ENCODE measurements at places on chromosomes 1 and 21.

DNA sequence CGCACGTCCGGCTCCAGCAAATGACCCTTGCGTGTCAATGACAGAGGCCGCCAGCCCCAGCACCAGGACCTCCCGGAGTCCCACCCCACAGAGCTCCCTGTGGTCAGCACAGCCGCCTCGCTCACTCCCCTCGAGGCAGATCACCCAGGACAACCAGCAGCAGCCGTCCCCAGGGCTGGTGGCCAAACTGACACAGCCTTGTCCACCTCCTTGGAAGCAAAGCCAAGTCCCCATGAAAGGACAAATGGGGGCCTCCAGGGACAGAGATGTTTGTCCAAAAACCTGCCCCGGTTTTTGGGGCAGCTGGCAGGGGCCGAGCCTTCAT, 2.1 kb downstream of the KRTAP10-10 start:
- H3K4me1 ChIP-seq: no peaks in the 10 kb centered on the region
- no peak overlapping the region for H3K27ac ChIP-seq
- no peaks in the 10 kb centered on the region for H3K27me3 ChIP-seq
- H3K4me3 ChIP-seq: no peak overlapping the region
- DNase-seq: no peak

GRCh38 chr1:35935442-35936388, 4.8 kb downstream of the AGO3 start:
- no peaks in the 10 kb centered on the region for H3K36me3 ChIP-seq
- no peak for DNase-seq
- no peak overlapping the region for H3K4me3 ChIP-seq
- H3K27ac ChIP-seq: no peak overlapping the region
- peaks cover 4% of the 10 kb centered on the region for H3K4me1 ChIP-seq

- no peak overlapping the region for H3K27ac ChIP-seq
- H3K4me3 ChIP-seq: no peak overlapping the region
- H3K27me3 ChIP-seq: no peaks in the 10 kb centered on the region
- H3K4me1 ChIP-seq: no peaks in the 10 kb centered on the region
Measured at GRCh38 chr1:29496701-29497100, 260.4 kb downstream of the PTPRU start.

- no peaks in the 10 kb centered on the region for H3K36me3 ChIP-seq
- no peak overlapping the region for H3K27ac ChIP-seq
- H3K27me3 ChIP-seq: no peaks in the 10 kb centered on the region
- no peak for DNase-seq
- no peak overlapping the region for H3K4me3 ChIP-seq
- H3K4me1 ChIP-seq: no peaks in the 10 kb centered on the region
Measured at GRCh38 chr1:43203859-43204258, 31.7 kb downstream of the CFAP57 start.

GRCh38 chr1:3904843-3905185, 4.7 kb upstream of the C1orf174 start:
- H3K36me3 ChIP-seq: no peaks in the 10 kb centered on the region
- H3K27ac ChIP-seq: no peak overlapping the region
- no peaks in the 10 kb centered on the region for H3K27me3 ChIP-seq
- no peak overlapping the region for H3K4me3 ChIP-seq
- DNase-seq: no peak

DNA sequence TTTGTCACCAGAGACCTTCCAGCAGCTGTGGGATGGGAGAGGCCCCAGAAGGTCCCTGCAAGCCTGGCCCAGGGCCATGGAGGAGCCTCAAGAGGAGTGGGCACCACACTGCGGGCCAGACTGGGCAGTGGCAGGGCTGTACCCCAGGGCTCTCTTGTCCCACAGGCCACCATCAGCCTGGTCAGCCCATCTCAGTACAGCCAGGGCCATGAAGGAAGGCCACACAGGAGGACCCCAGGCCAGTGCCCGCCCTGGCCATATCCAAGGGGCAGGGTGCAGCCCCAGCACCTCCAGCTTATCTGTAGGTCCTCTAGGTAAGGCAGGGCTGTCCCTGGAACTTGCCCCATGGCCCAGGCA, 3.1 kb upstream of the GNB1 start:
- peaks cover 30% of the 10 kb centered on the region for H3K4me1 ChIP-seq
- DNase-seq: no peak
- no peaks in the 10 kb centered on the region for H3K27me3 ChIP-seq
- H3K36me3 ChIP-seq: no peaks in the 10 kb centered on the region
- peak overlapping the region; percentile 87 for H3K27ac ChIP-seq

DNA sequence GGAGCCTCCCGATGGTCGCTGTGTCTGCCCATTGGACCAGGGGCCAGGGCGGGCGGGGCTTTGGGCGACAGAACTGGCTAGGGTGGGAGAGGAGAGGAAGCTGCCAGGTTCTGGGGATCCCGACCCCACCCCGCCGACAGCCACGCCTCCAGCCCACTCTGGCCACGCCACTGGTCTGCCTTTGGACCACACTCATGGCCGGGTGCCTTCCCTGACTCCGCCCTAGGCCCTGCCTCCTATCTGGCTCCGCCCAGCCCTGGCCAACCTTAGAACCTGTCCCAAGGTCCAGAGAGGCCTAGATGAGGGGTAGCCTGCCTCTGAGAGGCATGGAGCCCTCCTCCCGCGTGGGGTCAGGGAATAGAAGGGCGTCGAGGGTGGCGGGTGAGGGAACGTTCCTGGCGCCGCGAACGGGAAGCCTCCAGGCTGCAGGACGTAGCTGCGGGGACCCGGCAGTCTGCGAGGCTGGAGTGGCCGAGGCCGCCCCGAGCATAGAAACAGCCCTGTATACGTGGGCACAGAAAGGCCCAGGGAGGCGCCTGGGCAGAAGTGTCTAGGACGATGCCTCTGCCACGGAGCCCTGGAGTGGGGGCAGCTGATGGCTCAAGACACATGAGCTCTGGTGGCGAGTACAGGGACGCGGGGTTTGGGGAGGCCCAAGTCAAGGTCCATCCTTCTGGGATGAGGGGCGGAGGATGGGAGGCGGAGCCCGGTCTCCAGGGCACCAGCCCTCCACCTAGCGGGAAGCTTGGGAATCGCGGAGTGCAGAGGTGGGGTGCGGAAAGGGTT, 11.5 kb upstream of the COL16A1 start:
- H3K27ac ChIP-seq: peak overlapping the region; percentile 89
- H3K4me1 ChIP-seq: peaks cover 11% of the 10 kb centered on the region
- no peaks in the 10 kb centered on the region for H3K27me3 ChIP-seq

DNA sequence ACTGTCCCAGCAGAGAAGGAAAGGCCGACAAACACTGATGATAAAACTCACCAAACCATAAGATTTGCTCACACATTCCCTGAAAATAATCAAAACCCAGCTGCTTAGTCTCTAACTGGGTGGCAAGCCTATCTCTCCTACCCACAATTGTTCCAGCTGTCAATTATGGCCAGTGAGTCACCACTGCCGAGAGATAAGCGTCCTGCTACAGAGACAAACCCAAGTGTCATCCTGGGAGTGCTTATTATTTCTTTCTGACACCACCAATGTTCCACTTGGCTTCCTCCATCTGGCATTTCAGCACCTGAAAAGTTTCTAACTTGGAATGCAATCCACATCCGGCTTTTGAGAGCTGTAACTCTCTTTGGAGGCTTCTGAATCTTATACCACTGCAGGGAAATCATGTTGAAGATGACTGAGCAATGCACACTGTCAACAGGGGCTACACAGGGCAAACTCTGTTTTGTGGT, 51.5 kb upstream of the VAV3 start:
- no peaks in the 10 kb centered on the region for H3K27me3 ChIP-seq
- DNase-seq: no peak
- no peaks in the 10 kb centered on the region for H3K4me1 ChIP-seq

DNA sequence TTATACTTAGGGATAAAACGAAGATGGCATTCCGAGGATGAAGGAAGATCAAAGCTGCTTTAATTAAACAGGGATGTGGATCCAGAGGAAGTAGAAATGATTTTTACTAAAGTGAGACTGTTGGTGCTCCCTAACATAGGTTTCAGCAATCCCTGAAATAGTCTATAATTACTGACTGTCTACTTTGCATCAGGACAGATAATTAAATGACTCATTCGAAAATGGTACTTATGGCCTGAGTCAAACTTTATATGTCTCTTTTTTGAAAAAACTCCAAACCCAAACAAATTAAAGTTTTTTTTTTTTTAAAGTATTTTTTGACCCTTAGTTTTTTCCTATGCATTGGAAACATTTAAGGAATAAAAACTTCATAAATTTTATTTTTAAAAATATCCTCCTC, 90.3 kb downstream of the LYST start:
- H3K4me3 ChIP-seq: no peak overlapping the region
- H3K36me3 ChIP-seq: no peaks in the 10 kb centered on the region
- no peaks in the 10 kb centered on the region for H3K27me3 ChIP-seq
- H3K4me1 ChIP-seq: no peaks in the 10 kb centered on the region
- no peak for DNase-seq
- H3K27ac ChIP-seq: no peak overlapping the region

DNA sequence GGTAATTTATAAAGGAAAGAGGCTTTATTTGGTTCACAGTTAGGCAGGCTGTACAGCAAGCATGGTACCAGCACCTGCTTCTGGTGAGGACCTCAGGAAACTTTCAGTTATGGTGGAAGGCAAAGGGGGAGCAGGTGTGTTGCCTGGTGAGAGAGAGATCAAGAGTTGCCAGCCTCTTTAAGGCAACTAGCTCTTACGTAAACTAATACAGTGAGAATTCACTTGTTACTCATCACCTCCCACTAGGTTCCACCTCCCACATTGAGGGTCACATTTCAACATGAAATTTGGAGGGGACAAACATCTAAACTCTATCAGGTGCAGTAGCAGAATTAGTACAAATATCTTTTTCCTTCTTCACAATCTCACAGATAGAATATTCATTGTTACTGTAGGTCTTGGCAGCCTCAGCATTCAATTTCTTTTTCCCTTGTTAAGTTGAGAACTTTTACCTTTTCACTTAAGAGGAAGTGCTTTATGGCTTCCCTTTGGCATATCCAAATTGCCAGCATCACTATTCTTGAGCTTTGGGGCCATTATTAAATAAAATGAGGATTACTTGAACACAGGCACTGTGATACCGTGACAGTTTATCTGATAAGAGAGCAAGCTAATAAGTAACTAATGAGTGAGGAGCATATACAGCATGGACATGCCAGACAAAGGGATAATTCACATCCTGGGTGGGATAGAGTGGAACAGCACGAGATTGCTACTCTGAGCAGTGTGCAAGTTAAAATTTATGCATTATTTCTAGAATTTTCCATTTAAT, 48.4 kb downstream of the MAGI3 start:
- H3K36me3 ChIP-seq: no peaks in the 10 kb centered on the region
- H3K4me3 ChIP-seq: no peak overlapping the region
- no peak for DNase-seq
- H3K4me1 ChIP-seq: no peaks in the 10 kb centered on the region

DNA sequence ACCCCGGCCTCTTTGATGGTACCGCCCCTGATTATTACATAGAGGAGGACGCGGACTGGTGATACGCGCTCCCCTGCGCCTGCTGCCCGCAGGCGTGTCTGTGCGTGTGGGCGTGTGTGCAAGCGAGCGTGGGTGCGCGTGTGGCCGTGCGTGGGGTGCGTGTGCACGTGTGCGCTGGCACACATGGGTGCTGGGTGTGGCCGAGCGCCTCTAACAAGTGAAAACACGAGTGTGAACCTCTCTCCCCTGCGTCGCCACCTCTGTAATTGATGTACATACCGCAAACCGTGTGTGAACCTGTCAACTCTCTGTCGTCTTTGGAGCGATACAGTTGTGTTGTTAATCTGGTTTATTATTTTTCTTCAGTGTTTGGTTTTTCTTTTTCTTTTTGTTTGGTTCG, 87.8 kb upstream of the TMEM51 start:
- no peak for DNase-seq
- no peak overlapping the region for H3K27ac ChIP-seq
- no peaks in the 10 kb centered on the region for H3K36me3 ChIP-seq
- H3K4me3 ChIP-seq: no peak overlapping the region
- no peaks in the 10 kb centered on the region for H3K4me1 ChIP-seq

- no peak overlapping the region for H3K27ac ChIP-seq
- no peak overlapping the region for H3K4me3 ChIP-seq
- no peaks in the 10 kb centered on the region for H3K4me1 ChIP-seq
- DNase-seq: no peak
Measured at GRCh38 chr1:200629876-200630514, 9.4 kb upstream of the KIF14 start.

DNA sequence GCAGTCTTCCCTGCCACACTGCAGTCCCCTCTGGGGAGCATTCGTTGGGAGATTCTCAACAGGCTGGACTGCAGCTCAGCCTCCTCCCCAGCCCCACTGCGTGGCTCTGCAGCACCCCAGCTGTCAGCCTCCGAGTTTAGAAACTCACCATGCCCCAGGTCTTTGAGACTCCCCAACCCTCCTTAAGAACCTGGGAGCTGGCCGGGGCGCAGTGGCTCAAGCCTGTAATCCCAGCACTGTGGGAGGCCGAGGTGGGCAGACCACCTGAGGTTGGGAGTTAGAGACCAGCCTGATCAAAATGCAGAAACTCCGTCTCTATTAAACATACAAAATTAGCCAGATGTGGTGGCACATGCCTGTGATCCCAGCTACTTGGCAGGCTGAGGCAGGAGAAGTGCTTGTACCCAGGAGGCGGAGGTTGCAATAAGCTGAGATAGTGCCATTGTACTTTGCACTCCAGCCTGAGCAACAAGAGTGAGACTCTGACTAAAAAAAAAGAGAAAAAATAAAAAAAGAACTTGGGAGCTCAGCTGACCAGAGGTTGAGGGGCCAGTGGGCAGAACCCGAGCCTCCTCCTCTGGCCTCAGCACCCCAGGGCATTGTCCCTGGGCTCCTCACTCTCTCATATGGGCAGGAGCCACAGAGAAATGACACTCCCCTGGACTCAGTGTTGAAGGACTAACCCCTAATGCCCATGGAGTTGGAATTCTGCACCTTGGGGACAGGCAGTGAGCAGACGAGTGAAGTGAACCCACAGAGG, 5.6 kb downstream of the OLIG2 start:
- DNase-seq: no peak
- H3K4me1 ChIP-seq: no peaks in the 10 kb centered on the region
- H3K27me3 ChIP-seq: peaks cover 68% of the 10 kb centered on the region
- no peak overlapping the region for H3K4me3 ChIP-seq
- H3K27ac ChIP-seq: no peak overlapping the region
- no peaks in the 10 kb centered on the region for H3K36me3 ChIP-seq

- H3K27ac ChIP-seq: no peak overlapping the region
- no peaks in the 10 kb centered on the region for H3K27me3 ChIP-seq
- H3K4me3 ChIP-seq: no peak overlapping the region
- no peaks in the 10 kb centered on the region for H3K36me3 ChIP-seq
Measured at GRCh38 chr1:246198115-246198816, 308.8 kb downstream of the SMYD3 start.

- no peaks in the 10 kb centered on the region for H3K4me1 ChIP-seq
- no peak overlapping the region for H3K27ac ChIP-seq
- H3K4me3 ChIP-seq: no peak overlapping the region
- DNase-seq: no peak
- H3K36me3 ChIP-seq: no peaks in the 10 kb centered on the region
Measured at GRCh38 chr1:41719590-41719989, 199.1 kb downstream of the HIVEP3 start.

Measured in colonic mucosa (tissue), 4 donors.